IPS DF 19.7 (cell line): ENCODE measurements at places on chromosomes 16 and 17.

- DNase-seq: no peak
These were observed 21.1 kb downstream of the STH start for GRCh38 chr17:46020023-46020761.

- DNase-seq: no peak
These were observed 657.7 kb upstream of the GOT2 start for GRCh38 chr16:59391617-59392364.

GRCh38 chr16:54411544-54411943 is 125.0 kb upstream of the IRX3 start:
- peak; percentile 9 for DNase-seq

- no peak for DNase-seq
These were observed 60.3 kb upstream of the FBXO47 start for GRCh38 chr17:39027455-39028035.

DNA sequence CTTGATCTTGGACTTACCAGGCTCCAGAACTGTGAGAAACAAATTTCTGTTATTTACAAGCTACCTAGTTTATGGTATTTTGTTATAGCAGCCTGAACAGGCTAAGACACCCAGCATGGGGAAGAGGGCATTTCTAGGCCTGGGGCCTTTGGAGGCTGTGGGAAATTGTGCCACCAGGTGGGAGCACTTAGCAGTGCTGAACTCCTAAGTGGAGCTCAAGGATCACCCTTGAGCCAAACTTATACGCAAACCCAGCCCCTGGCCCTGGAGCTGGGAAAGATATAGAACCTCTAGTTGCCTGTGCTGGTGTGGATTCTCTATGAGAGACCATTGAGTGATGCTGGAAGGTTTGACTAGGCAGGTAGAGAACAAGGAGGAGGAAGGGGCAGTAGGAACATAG is 36.1 kb downstream of the MIS12 start:
- DNase-seq: no peak

DNA sequence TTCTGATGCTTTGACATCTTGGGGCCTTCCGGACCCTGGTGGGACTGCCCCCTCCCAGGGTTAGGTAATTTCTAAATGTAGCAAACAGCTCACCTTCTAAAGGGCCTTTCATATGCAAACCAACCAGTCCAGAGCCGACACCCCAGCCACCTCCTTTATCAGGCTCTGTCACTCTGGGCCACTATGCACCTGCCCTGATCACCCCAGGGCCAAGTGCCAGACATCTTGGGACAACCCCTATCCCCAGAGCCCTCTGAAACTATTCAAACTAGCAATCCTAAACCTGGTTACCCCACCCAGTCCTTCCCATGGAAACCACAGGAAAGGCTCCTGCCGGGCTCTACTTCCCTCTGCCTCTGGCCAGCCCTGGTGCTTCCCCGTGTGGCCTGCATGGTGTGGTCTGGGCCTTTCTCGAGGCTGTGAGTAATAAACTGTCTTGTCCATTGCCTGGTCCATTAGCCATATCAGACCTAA is 91.2 kb upstream of the TNRC6C start:
- no peak for DNase-seq

- no peak for DNase-seq
These were observed 61.9 kb downstream of the WWP2 start for GRCh38 chr16:69823831-69824563.

DNA sequence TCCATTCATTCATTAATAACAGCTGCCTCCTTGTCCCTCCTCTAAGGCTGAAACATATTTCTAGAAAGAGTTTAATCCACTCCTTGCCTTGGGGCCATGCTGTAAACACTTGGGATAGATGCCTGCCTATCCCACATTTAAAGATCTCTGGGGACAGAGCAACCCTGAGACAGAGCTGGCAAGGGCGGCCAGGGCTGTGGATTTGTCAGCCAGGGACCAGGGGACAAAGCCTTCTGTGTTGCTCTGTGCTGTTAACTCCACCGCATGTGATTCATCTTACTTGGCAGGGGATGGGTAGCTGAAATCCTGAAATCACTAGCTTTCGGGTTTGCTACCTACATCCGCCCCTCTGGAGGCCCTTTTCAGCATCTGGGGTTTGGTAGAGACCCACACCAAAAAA is 392.9 kb downstream of the SLC39A11 start:
- no peak for DNase-seq

DNA sequence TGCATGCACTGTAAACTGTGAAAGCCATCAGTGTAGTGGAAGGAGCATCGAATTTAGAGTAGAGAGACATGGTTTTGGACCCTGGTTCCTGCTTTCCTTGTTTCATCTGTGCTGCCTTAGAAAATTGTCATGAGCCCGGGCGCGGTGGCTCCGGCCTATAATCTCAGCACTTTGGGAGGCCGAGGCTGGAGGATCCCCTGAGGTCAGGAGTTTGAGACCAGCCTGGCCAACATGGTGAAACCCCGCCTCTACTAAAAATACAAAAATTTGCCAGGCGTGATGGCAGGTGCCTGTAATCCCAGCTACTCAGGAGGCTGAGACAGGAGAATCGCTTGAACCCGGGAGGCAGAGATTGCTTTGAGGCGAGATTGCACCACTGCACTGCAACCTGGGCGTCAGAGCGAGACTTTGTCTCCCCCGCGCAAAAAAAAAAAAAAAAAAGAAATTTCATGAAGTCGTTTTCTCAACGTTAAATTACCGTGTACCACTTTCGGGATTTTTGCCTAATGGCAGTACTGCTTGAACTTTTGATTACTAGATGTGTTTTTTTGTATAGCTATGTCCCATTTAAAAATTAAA is 912 bp downstream of the COQ7 start:
- DNase-seq: no peak

DNA sequence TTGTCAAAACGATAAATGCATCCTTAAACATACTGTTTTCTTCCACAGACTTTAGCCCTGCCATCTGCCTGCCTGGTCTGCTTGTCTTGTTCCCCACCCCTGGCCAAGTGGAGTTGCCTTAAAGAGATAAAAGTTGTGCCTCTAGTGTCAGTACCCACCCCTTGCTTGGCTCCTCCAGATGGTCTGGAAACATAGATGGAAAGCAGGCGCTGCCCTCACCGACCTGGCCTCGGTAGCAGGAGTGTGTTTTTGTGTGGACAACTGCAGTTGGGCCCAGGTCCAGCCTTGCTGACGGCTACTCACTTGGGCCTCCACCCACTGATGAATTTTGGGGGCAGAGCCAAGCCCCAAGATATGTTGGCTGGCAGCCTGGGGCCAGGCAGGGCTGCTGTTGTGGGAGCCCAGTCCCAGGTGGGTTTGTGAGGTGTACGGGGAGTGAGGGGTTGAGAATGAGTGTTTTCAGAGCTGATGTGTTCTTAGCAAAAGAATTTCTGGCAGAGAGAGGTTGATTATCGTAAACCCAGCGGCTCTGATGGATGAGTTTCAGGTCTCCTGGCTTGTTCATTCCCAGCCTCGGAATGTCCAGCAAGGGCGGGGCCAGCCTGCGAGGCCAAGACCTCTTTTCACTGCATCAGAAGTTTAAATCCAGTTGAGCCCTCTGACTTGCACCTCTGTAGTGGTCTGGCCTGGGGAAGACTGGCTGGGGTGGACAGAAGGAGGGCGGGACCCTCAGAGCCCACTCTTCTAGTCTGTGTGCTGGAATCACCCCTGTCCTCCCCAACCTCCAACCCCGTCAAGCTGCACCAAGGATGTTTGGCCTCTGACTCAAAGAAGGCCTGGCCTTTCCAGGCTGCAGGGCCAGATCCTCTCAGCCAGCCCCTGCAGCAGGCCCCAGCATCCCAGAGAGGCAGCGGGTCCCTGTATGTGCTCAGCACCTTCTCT is 179.7 kb downstream of the RAB11FIP4 start:
- DNase-seq: no peak

GRCh38 chr17:34254651-34255380 is at the start of gene CCL2:
CCL2 (plus strand) TSS chr17:34255285; CDS start chr17:34255350, 65 bp downstream.
- peak; percentile 82 for DNase-seq

GRCh38 chr16:77838597-77839255 is 50.4 kb downstream of the VAT1L start:
- no peak for DNase-seq

DNA sequence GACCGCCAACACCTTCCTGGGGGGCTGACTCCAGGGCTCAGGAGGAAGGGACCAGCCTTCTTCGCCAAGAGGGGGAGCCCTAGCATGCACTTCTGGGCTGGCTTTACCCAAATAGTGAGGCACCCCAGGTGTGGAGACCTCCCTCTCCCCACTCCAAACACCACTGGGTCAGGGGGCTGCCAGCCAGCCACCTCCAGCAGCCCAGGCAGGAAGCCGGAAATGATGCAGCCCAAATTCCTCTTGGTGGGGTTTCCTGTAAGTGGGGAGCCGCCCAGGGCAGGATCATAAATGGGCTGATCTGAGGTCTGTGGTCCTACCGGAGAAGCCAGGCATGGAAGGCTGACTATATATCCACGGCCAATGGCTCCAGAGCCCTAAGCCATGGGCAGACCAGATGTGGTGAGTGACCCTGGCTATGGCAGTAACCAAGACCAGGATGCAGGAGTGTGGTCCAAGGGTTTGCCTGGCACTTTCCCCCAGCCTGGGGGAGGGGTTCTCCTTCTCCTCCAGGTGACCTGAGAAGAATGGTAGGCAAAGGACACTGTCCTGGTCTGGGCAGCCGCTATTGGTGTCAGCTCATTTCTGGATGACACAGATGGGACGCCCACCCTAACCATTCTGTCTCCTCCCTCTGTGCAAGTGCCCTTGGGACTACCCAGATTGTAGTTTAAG is 4.2 kb downstream of the GIT1 start:
- no peak for DNase-seq

DNA sequence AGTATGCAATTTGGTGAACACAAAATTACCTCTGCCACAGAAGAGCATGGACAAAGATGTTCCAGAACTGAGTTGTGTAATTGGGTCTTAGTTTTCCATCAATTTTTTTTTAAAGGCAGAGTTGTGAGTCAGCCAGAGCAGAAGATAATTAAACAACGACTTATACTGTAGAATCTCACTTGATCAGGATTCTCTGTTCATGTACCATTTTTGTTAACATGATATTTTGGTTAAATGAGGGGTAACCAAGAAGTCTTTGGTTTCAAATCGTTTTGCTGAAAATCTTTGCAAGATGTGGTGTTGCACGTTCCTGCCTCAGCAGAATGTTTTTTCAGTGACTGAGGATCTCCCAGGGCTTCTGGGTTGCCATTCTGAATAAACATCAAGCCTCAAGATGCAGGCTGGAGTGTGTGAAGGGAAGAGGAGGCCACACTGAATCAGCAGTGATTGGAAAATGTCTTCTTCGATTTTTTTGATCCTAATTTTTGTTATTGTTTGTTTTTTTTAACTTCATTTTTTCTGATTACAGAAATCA is 232.6 kb upstream of the IRX3 start:
- no peak for DNase-seq

- peak; percentile 80 for DNase-seq
These were observed at the start of gene NF1 for GRCh38 chr17:31094600-31095235. NF1 (plus strand) TSS chr17:31094977; CDS start chr17:31095310, 333 bp downstream.

DNA sequence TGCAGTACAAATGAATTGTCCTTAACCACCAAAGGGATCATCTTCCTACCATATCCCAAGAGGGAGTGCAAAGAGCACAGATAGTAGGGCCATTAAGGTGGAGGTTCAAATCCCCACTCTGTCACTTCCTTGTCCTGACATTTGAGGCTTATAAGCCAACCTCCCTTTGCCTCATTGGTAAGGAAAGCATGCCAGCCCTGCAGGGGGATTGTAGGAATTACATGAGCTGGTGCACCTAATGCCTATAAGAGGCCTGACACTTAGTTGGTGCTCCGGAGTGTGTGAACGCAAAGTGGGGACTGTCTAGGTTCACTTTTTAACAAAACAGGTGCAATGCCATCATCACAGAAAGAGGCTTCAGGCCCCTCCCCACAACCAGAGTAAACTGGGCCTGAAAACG is 374.4 kb downstream of the SNX29 start:
- DNase-seq: no peak

GRCh38 chr17:35744830-35745229 is 8.2 kb downstream of the GAS2L2 start:
- DNase-seq: no peak

DNA sequence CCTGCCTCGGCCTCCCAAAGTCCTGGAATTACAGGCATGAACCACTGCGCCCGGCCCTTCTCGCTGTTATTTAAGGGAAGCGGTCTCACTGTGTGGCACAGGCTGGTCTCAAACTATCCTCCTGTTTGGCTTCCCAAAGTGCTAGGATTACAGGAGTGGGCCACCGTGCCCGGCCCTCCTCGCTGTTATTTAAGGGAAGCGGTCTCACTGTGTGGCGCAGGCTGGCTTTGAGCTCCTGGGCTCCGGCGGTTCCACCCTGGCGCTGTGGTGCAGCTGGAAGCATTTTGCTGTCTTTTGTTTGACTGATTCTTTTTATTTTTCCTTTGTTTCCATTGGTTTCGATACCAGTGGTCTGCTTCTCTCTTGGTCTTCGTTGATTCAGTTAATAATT is 40.7 kb downstream of the FOXK2 start:
- DNase-seq: no peak
